ENCODE measurements at places on chromosomes 11 and 22.

GRCh38 chr22:40726514-40726913 is 47.2 kb downstream of the MCHR1 start:
- DNase-seq = no peak

- no peak for DNase-seq
Observed at GRCh38 chr11:74471668-74472429, 4.5 kb upstream of the KCNE3 start.

GRCh38 chr11:102753267-102753666 is 27.2 kb downstream of the MMP10 start:
- no peak for DNase-seq

GRCh38 chr11:23143022-23143421 is 282.7 kb upstream of the CCDC179 start:
- DNase-seq = no peak

DNA sequence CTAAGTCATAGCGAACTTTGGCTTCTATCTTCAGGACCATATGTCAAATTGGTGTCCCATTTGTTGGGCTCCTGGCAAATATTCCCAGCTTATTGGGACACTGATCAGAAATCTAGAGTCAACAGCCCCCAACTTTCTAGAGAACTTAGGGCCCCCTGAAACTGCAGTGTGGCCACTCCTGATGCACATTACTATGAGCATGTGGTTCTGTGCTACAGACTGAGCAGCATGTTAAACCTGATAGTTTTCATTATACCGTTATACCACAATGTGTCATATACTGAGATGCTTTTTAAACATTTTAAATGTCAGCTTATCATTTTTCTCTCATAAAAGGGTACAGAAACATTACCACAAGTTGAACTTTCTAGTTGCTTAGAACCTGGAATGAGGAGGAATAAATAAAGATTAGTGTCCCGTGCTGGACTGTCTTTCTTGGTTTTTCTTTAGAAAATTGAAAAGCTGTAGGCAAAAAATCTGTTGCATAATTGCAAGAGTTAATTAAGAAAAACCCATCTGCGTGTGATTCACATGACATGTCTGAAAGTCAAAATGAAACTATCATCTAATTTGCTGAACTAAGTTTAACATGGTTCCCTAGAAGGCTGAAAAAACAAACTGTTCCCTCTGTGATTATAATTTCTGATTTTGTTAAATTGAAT is 16.4 kb upstream of the CTSC start:
- no peak for DNase-seq

GRCh38 chr11:66495401-66495854 is 15.0 kb upstream of the BBS1 start:
- no peak for DNase-seq

GRCh38 chr22:35592418-35592967 is 24.6 kb downstream of the MB start:
- no peak for DNase-seq
